Stromal cell of bone marrow (primary cell): ENCODE measurements at places on chromosomes 5 and 9.

DNA sequence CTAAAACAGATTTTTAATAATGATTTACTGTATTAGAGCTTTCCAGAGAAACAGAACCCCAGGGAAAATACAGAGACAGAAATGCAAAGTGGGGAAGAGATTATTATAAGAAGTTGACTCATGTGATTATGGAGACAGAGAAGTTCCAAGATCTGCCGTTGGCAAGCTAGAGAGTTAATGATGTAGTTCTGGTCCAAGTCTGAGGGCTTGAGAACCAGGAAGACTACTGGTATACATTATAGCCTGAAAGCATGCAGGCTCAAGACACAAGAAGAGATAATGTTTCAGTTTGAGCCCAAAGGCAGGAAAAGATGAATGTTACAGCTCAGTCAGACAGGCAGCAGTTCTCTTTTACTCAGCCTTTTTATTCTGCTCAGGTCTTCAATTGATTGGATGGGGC is 98.8 kb upstream of the NFIL3 start:
- peak; percentile 80 for DNase-seq

GRCh38 chr5:80625230-80625629 is 29.2 kb upstream of the MSH3 start:
- DNase-seq, result no peak

DNA sequence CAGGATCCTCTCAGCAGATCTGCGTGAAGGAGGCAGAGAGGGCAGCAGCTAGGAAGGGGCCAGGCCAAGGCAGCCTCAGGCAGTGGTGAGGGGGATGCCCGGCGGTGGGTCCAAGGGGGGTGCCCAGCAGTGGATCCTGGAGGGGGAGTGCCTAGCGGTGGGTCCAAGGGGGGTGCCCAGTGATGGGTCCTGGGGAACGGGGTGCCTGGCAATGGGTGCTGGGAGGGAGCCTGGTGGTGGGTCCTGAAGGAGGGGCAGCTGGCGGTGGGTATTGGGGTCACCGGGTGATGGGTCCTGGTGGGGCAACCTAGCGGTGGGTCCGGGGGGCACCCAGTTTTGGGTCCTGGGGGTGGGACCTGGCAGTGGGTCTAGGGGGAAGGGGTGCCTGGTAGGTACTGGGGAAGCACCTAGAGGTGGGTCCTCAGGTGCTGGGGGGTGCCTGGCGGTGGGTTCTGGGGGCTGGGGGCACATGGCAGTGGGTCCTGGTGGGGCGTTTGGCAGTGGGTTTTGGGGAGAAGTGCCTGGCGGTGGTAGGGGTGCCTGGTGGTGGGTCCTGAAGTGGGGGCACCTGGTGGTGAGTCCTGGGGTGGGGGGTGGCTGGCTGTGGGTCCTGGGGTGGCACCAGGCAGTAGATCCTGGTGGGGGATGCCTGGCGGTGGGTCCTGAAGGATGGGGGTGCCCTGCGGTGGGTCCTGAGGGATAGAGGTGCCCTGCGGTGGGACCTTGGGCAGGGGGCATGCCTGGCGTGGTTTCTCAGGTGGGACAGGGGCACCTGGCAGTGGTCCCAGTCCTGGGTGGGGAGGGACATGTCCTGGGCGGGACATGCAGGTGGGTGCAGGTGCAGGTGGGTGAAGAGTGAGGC is 1.9 kb downstream of the LRRC14B start:
- no peak for DNase-seq

DNA sequence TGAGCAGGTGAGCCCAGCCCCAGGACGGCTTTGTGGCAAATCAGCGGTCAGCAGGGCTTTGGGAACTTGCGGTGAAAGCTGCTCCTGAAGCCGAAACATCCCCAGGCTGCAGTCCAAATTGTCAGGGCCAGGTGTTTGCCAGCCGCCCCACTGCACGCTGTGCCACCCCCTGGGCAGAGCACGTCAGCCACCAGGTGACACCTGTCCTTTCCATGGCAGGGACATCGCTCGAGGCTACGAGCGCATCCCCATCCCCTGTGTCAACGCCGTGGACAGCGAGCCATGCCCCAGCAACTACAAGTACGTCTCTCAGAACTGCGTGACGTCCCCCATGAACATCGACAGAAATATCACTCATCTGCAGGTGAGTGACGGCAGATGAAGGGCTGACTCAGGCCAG is 64.4 kb upstream of the CACNA1B start:
- no peak for DNase-seq

DNA sequence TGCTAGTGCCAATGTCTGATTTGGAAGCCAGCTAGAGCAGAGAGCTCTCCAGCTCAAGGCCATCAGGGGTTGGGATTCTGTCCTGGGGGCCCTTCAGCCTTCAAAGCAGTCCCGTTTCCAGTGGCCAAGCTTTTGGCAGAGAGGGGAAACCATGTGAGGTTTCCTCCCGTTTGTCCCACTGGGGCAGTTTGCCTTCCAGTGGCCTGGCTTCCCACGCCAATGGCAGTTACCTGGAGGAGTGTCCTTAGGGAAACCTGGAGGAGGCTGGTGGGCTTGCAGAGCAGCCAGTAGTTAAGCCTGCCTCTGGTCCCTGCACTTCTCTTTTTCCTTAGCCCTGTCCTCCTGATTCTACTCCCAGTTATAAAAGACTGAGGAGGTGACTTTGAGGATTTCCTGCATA is 37.7 kb downstream of the FGD3 start:
- no peak for DNase-seq

GRCh38 chr5:62152394-62153087 is 153.5 kb upstream of the KIF2A start:
- no peak for DNase-seq

DNA sequence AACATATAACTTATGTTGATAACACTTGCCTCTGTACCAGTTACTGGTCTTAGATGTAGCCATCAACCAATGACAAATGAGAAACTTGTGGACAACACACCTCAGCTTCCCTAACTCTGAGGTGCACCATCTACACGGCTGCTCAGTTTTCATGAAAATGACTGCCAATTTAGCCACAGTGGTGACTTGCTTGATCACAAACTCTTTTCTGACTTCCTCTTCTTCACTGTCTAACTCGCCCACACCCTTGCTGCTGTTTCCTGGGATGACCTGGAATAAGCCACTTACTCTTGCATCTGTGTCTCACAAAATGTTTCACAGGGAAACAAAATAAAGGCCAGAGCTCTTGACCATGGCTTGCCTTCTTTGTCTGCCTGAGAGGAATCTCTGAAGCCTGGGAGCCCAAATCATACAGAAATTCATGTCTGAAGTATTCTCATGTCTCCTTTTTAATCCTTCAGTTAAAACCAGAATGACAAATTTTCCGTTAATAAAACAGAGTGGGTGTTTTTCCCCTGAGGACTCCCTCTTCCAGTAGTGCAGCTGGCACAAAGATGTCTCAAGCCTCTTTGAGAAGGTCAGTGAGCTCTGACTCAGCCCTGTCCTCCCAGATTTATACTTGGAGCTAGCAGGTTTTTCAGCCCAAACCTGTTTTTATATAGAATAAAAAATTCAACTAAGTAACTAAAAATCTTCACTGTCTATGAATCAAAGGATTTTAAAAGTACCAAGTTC is 126.5 kb upstream of the PAM start:
- peak; percentile 85 for DNase-seq

- DNase-seq, result no peak
These were observed 22.1 kb downstream of the MRRF start for GRCh38 chr9:122286764-122287163.

DNA sequence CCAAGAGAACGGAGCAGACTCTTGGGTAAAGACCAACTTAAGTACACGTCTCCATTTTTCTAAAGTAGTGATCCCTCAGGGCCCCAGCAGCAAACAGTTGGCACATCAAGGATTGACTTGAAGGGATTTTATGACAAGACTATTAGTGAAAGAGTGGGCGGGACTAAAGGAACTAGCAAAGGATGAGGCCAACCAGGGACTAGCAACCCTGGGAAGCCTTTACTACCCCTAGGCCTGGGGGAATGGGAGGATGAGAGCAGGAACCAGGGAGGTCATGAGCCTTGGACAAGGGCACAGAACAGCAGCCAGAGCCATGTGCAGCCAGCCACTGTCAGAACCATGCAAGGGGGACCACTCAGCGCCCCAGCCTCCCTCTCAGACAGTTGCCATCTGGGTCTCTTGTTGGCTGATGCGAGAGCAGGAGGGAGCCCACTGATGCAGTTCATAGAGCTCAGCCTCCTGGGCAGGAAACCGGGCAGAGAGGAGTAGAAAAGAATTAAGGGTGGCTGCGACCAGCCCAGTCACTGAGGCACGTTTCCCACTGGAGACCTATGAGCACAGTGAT is 28.1 kb downstream of the TGFBI start:
- no peak for DNase-seq

- no peak for DNase-seq
These were observed 93.6 kb downstream of the CYFIP2 start for GRCh38 chr5:157359356-157360055.

- DNase-seq, result no peak
These were observed 22.6 kb downstream of the MYO10 start for GRCh38 chr5:16913187-16914107.

DNA sequence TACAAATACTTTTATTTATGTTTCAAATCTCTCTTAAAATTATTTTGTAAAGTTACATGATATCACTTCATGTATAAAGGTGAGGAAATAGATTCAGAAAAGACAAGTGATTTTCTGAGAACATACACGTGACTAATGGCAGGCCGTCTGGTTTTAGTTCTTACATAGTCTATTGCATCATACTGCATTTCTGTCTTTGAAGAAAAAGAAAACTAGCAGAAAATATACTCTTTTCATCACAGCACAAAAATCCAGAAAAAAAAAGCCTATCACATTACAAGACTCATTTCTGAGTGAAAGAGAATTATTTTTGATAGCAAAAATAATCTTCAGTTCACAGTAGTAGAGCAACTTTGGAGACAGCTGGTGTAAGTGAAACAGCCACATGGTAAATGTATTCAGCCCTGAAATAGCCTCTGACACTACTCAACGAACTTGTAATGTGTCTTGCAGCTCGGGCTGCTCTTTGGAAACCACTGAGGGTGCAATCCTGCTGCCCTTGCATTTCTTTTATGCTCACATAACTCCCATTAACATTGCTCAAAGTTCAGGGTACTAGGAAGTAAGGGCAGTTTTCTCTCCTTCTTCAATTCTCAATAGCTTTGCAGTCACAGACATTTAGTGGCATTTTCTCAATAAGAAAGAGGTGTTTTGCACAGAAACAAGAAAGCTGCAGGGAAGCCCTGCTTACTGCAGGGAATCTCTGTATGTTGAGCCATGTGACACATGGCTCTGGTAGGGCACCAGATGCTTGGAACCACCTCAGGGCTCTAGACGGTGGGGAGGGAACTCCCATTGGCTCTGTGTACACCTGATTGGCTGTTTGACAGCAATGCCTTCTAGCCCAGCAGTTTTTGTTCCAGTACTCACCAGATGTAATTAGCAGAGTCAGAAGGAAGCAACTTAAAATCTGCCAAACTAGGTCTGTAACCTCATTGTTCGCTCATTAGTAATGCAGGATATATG is 845.3 kb upstream of the PTPRD start:
- DNase-seq, result no peak

DNA sequence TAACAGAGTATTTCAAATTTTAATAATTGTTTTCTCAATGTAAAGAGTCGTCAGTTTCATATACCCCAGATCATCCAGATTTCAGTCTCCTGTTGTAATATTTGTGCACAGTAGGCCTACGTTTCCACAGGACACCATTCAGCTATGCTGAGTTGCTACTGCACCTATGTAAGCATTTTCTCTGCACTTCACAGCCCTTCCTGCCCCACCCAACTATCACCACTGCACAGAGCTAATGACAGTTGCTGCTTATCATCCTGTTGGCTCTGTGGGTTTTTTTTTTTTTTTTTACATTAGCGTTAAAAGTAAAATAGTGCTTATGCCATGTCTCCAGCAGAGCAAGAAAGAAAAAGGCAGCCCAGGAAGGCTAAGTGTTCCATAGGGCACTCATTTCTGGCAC is 5.9 kb upstream of the PRKACG start:
- no peak for DNase-seq

DNA sequence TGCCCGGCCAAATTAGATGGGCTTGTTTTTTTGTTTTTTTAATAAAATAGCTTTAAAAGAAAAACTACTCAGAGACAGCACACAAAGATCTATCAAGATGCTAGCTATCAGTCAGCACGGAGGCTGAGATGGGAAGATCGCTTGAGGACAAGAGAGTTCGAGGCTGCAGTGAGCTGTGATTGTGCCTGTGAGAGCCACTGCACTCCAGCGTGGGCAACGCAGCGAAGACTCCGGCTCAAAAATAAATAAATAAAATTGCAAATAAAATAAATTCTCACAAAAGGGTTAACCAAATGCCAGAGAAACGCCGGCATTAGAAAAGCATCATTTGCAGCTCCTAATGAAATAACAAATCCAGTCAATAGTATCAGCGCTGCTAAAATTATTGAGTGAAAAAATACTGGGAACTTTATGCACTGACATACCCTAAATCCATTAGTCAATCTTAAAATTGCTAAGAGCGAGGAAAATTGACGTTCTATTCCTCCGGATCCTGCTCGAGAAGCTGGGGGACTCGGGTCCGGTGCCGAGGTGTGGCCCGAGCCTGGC is 681 bp downstream of the CPLANE1 start:
- DNase-seq, result no peak

DNA sequence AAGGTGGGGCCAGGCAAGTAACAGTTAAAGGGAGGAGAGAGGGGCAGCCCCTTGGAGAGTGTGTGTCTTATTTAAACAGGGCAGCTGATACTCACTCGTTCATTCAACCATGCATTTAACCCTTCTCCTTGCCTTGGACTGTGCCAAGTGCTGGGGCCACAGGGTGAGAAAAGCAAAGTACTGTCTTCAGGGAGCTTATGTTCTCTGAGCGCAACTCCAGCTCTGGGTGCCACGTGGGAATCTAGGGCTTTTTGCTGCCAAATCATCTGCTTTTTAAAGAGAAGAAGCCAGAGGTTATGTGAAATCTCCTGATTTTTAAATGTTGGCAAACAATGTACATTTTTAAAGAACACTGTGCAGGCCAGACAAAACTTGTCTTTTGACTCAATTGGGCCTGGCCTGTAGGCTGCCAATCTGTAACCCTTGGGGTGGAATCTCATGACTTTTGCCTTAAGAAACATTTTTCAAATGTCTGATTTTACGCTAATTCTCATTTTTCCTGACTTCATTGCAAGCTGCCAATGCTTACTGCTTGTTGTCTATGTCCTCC is 157.8 kb downstream of the NTRK2 start:
- DNase-seq, result no peak

GRCh38 chr9:7546261-7546660 is 253.3 kb downstream of the DMAC1 start:
- DNase-seq, result no peak

DNA sequence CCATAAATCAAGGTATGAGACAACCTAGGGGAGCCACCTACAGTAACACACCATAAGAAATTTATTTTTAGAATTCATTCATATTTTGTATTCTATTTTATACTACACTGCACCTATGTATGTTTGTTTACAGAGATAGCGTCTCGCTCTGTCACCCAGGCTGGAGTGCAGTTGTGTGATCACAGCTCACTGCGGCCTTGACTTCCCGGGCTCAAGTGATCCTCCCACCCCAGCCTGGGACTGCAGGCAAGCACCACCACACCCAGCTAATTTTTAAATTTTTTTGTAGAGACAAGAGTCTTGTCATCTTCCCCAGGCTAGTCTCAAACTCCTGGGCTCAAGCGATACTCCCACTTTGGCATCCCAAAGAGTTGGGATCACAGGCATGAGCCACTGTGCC is 25.4 kb downstream of the MAPKAP1 start:
- DNase-seq, result no peak

- no peak for DNase-seq
These were observed 146.4 kb downstream of the PALM2AKAP2 start for GRCh38 chr9:109926421-109926869.
